ENCODE measurements at places on chromosomes 12 and 14. TPM values are rescaled to one million over a fixed set of nuclear protein-coding genes. Genes with fewer than 3 reads are reported as not detected.

The STK38L gene
- total RNA-seq: 10.7 TPM

The FGF6 gene
- total RNA-seq: not detected

The SYNDIG1L gene
- not detected for total RNA-seq

The ACOT6 gene
- total RNA-seq: not detected

The PROX2 gene
- total RNA-seq: not detected

The LIN7A gene
- 0.38 TPM for total RNA-seq

The ENDOU gene
- total RNA-seq: not detected

The RNASE2 gene
- not detected for total RNA-seq

The MDGA2 gene
- not detected for total RNA-seq

The ESPL1 gene
- 19.6 TPM for total RNA-seq

The LUM gene
- 0.27 TPM for total RNA-seq

The UNG gene
- total RNA-seq: 89.3 TPM

The KITLG gene
- total RNA-seq: 8.9 TPM

The MYH6 gene
- total RNA-seq: not detected

The RASSF9 gene
- 0.43 TPM for total RNA-seq

The DNAJC22 gene
- total RNA-seq: 19.2 TPM

The AKAP6 gene
- 0.91 TPM for total RNA-seq

The CCDC198 gene
- total RNA-seq: 4.0 TPM

The GNG2 gene
- total RNA-seq: 3.2 TPM

The CIDEB gene
- total RNA-seq: 0.47 TPM

The KRT82 gene
- total RNA-seq: not detected

The CEBPE gene
- not detected for total RNA-seq

The VDR gene
- 3.3 TPM for total RNA-seq

The BEGAIN gene
- 11.0 TPM for total RNA-seq

The SYCP3 gene
- total RNA-seq: not detected

The HOXC5 gene
- total RNA-seq: 0.50 TPM

The JAG2 gene
- 24.5 TPM for total RNA-seq

The TAS2R13 gene
- total RNA-seq: not detected

The P2RX2 gene
- total RNA-seq: not detected

The HIGD1C gene
- not detected for total RNA-seq

The TSPAN9 gene
- 16.7 TPM for total RNA-seq

The BDKRB2 gene
- total RNA-seq: 3.4 TPM

The MYL2 gene
- total RNA-seq: not detected

The PPFIA2 gene
- not detected for total RNA-seq

The KRT78 gene
- not detected for total RNA-seq

The SLC8A3 gene
- not detected for total RNA-seq

The CMTM5 gene
- not detected for total RNA-seq

The KRT73 gene
- not detected for total RNA-seq

The TAS2R50 gene
- total RNA-seq: not detected

The TAS2R9 gene
- not detected for total RNA-seq

The NELL2 gene
- not detected for total RNA-seq

The FAIM2 gene
- total RNA-seq: 0.14 TPM

The BDKRB1 gene
- total RNA-seq: 1.8 TPM

The TEX22 gene
- 0.24 TPM for total RNA-seq

The HOXC4 gene
- total RNA-seq: 4.0 TPM

The PRH2 gene
- total RNA-seq: not detected

The LYZ gene
- not detected for total RNA-seq

The FLRT2 gene
- 3.3 TPM for total RNA-seq

The COX8C gene
- not detected for total RNA-seq

The BICDL1 gene
- total RNA-seq: 4.5 TPM

The GTF2A1 gene
- 14.5 TPM for total RNA-seq

Data from A549 treated with CpdA at 1 μM for 4 hours (cell line).